Endodermal cell (in vitro differentiated cells): ENCODE measurements at places on chromosomes 5 and 9. TPM values are rescaled to one million over a fixed set of nuclear protein-coding genes. Genes with fewer than 3 reads are reported as not detected.

- DNase-seq = no peak
These were observed 376.6 kb upstream of the TUSC1 start for GRCh38 chr9:26054600-26055520.

CA9 gene
- 1.4 and 1.8 TPM in 2 replicates for total RNA-seq

AJM1 gene
- 1.4 to 2.8 TPM (median 2.1 TPM) in 3 replicates for total RNA-seq

- DNase-seq = no peak
These were observed 135.6 kb downstream of the DOCK2 start for GRCh38 chr5:169772688-169773087.

DNA sequence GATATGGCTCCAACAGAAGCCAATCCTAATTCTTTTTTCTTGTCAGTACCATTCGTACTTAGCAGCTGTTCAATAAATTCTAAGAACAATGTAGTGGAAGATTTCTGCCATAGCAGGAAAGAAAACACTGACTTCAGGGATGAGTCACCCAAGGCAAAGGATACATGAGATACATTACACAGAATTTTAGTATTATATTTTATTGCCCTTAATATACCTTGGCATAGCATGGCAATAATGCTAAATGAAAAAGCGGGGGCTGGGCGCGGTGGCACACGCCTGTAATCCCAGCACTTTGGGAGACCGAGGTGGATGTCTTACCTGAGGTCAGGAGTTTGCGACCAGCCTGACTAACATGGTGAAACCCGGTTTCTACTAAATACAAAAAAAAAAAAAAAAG is 619.1 kb upstream of the DAB2 start:
- DNase-seq = no peak

GRCh38 chr9:28624771-28625170 is 1051.5 kb upstream of the C9orf72 start:
- DNase-seq = no peak

DNA sequence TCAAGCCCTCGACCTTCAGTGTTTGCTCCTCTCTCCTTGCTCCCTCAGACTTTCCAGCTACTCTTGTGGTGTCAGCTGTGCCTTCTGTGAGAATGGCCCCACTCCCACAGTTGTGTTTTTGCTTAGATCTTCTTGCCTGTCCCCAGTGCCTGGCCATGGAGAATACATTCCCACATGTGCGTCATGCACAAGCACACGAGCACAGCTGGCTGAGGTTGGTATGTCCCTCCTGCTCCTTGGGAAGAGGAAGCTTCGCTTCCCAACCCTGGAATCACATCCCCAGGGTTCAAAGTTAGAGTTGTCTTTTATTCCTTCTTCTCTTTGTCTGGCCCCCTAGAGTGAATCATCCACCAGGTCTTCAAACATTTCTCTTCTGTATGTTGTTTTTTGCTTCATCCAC is 518.6 kb downstream of the CCDC171 start:
- DNase-seq = no peak

NTMT1 gene
- total RNA-seq = 39.6 and 46.0 TPM in 2 replicates

FOXD4L4 gene
- 0.19 to 0.35 TPM (median 0.31 TPM) in 3 replicates for total RNA-seq

MYMK gene
- total RNA-seq = not detected in 2 replicates

- DNase-seq = no peak
These were observed 96.4 kb downstream of the RFK start for GRCh38 chr9:76297721-76298239.

HNRNPAB gene
- total RNA-seq = 71.3 to 353 TPM (median 343 TPM) in 3 replicates

FGFR4 gene
- total RNA-seq = 97.7 and 123 TPM in 2 replicates

DNA sequence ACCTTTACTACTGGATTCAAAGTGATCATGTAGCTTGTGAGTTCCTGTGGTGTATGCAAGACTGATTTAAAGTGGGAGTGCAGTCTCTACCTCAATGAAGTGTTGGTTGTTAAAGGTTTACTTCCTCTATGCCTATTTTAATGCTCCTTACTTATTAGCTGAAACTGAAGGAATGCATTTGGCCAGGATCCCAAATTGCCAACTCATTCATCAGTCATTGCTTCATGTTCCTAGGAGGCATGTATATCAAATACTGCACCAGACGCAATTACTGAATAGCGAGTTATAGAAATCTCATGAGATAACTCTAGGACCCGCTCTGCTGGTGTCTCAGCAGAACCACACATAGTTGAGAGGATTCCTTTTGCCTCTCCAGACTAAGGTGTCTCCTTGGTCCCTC is 143.0 kb upstream of the RPS23 start:
- DNase-seq = no peak

FOXD4 gene
- total RNA-seq = 0.25 TPM in 1 of 3 replicates, not detected in the others

- DNase-seq = no peak
These were observed 32.7 kb downstream of the FAM13B start for GRCh38 chr5:138000102-138000723.

ALDH1B1 gene
- 47.7 and 49.3 TPM in 2 replicates for total RNA-seq

GRCh38 chr5:78896132-78896531 is 89.0 kb downstream of the ARSB start:
- no peak for DNase-seq

DNA sequence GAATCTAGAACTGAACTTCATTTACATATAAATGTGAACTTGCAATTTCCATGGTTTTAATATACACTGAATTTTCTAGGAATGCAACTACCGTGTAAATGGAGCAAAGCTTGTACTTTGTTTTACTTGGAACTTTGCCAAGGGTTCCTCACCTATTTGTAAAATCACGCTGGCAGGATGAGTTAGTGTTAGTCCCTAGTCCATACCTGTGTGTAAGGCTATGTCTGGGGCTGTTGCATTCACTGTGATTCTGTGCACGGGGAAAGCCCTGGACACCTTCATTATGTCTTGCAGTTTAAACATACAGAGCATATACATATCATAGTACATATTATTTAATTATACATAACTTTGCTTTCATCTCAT is 119.9 kb downstream of the PAX5 start:
- DNase-seq = no peak

DNA sequence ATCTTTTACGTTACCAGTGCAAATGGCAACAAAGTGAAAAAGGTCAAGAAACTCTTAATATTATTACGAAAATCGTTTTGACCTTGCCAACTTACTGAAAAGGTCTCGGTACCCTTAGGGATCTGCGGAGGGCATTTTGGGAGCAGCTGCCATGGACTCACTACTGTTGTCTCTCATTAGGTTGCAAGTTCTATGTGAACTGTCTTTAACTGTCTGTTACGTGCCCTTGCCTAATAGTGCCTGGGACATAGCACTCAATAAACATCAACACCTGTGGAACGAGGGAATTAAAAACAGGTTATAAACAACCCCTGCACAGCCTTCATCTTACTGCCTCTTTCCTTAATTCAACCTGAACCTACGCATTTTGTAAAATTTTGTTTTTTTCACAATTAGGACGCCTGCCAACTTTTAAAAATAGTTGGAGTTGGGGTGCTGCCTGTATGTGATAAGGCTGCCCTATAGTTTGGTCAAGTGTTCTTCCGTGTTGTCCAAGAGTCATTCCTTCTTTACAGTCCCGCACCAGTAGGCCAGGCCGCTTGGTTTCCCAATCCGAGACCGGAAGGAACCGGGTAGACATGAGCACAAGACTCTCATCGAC is 527 bp upstream of the SREK1 start:
- no peak for DNase-seq

GRCh38 chr5:72268753-72269410 is 51.2 kb downstream of the MRPS27 start:
- peak; percentile 80 for DNase-seq

PLAC8L1 gene
- total RNA-seq = 0.52 and 1.5 TPM in 2 replicates

DNA sequence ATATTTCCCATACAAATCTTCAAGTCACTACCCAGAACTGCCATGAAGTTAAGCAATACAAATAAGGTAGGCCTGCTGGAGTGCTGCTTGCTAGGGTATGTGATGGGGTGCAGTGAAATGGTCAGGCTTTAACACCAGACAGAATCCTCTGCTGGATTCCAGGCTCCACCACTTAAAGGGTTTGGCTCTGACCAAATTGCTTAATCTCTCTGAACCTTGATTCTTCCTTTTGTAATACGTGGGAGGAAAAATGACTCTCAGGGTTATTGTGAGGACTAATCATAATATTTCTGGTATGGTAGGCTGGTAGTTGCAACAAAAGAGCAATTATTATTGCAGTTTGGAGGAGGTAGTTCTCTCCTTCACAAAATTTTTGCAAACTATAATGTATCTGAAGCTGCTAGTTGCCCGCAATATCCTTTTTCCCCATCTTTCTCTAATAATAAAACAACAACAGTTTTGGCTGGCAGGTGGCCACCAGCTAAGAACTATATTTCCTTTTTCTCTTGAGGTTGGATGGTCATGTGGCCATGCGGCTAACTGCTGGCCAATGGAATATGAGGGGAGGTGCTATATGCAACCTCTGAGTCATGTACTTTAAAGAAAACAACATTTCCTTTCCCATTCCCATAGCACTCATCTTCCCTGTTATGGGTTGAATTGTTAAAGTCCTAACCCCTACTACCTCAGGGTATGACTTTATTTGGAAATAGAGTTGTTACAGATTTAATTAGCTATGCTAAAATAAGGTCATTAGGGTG is 44.1 kb downstream of the CCL28 start:
- DNase-seq = no peak

IL5 gene
- not detected in 2 replicates for total RNA-seq

GRCh38 chr9:12856603-12857002 is 81.8 kb downstream of the LURAP1L start:
- DNase-seq = peak; percentile 69

DNA sequence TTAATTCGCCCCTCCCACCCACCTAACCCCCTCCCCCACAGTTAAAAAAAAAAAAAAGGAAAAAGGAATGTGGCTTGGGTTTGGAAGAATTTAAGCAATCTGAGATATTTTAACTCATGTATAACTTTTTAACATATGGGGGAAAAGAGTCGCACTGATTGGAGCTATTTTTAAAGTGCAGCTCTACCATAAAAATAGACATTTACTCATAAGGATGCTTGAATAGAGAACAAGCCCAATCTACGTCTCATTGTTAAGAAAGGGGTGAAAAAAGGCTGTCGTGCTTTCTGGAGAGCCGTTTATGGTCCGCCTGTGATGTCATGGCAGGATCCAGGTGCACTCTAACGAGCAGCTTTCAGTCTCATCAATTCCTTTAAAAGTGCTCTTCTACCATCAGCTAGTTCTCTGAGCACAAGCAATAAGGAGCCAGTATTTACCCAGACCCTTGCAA is 142.4 kb downstream of the ELAVL2 start:
- peak; percentile 56 for DNase-seq

- no peak for DNase-seq
These were observed 111.2 kb downstream of the LRRC70 start for GRCh38 chr5:62689599-62690368.

GRCh38 chr5:112374356-112374755 is 44.7 kb downstream of the EPB41L4A start:
- DNase-seq = no peak

- peak; percentile 53 for DNase-seq
These were observed 150.6 kb downstream of the MCTP1 start for GRCh38 chr5:95134326-95134725.

GRCh38 chr9:125119643-125120286 is 23.6 kb downstream of the SCAI start:
- DNase-seq = no peak

UBTD2 gene
- total RNA-seq = 30.4 and 32.1 TPM in 2 replicates

- no peak for DNase-seq
These were observed 13.4 kb upstream of the STRBP start for GRCh38 chr9:123281659-123282350.

- DNase-seq = no peak
These were observed 86.3 kb downstream of the MYO10 start for GRCh38 chr5:16849775-16850174.

CDC20B gene
- total RNA-seq = 0.13 and 0.27 TPM in 2 replicates

TMC1 gene
- 0.05 and 0.09 TPM in 2 replicates for total RNA-seq

GRCh38 chr5:88886252-88886651 is 3.3 kb upstream of the MEF2C start:
- no peak for DNase-seq

SLC22A4 gene
- 0.75 TPM in 1 of 3 replicates, not detected in the others for total RNA-seq

GFPT2 gene
- total RNA-seq = 35.7 to 37.3 TPM (median 36.4 TPM) in 3 replicates

ZNF462 gene
- total RNA-seq = 60.3 to 72.1 TPM (median 68.2 TPM) in 3 replicates

- DNase-seq = no peak
These were observed 116.9 kb downstream of the HACD4 start for GRCh38 chr9:20914556-20914955.

- DNase-seq = peak; percentile 40
These were observed 124.3 kb upstream of the SLC25A48 start for GRCh38 chr5:135710045-135710675.

LIFR gene
- total RNA-seq = 54.2 to 83.7 TPM (median 81.7 TPM) in 3 replicates

DNA sequence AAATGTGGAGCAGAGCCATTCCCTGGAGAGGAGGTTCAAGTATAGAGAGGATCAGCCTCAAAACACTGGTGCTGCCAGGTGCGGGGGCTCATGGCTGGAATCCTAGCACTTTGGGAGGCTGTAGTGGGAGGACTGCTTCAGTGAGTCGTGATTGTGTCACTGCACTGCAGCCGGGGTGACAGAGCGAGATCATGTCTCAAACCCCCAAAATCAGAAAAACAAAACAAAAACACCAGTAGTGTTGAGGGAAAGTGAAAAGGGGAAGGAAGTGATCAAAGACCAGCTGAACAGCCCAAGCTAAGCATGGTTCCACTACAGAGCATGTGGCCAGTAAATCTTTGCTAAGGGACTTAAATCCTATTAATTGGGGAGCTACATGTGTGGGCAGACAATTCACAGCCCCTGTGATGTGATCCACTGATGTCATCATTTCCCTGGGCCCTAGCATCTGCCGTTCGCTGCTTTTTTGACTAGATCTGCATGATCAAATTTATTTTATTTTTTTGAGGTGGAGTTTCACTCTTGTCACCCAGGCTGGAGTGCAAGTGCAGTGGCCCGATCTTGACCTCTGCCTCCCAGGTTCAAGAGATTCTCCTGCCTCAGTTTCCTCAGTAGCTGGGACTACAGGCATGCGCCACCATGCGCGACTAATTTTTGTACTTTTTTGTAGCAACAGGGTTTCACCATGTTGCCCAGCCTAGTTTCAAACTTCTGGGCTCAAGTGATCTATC is 2.7 kb upstream of the PCBD2 start:
- no peak for DNase-seq

- DNase-seq = no peak
These were observed 88.8 kb downstream of the PPIC start for GRCh38 chr5:122947772-122948171.

DNA sequence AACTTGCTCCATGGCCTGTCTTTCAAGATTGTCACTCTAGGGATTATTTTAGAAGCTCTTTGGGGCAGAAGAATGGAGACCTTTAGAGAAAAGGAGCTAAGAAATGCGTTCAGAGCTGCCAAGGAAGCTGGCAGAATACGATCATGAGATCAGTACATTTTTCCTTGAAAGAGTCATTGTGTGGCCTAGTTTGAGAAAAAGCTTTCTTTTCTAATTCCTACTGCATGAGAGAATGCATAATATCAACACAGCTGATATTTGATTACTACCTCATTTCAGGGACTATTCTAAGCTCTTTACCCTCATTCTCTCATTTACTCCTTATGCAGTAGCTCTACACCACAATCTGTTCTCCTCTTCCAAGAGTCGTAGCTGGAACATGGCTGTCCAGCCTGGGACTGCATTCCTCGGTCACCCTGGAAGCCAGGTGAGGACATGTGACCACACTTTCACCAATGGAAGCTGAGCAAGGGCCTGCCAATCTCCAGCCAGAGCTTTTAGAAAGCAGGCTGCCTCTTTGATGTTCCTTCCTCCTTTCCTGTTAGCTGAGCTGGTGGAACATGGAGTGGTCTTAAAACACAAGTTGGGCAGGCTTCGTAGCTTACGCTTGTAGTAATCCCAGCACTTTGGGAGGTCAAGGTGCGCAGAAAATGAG is 99.3 kb upstream of the LHFPL2 start:
- peak; percentile 61 for DNase-seq

ADAMTS6 gene
- 4.0 to 4.3 TPM (median 4.1 TPM) in 3 replicates for total RNA-seq

HSPB3 gene
- total RNA-seq = not detected in 2 replicates

RGMB gene
- 62.2 to 71.6 TPM (median 70.0 TPM) in 3 replicates for total RNA-seq

CATSPER3 gene
- 0.63 and 0.68 TPM in 2 replicates for total RNA-seq
